Jurkat, Clone E6-1 (cell line): ENCODE measurements at places on chromosomes 5 and 9.

- DNase-seq = peak; percentile 93
Measured at GRCh38 chr5:68424799-68425537, 209.4 kb downstream of the PIK3R1 start.

DNA sequence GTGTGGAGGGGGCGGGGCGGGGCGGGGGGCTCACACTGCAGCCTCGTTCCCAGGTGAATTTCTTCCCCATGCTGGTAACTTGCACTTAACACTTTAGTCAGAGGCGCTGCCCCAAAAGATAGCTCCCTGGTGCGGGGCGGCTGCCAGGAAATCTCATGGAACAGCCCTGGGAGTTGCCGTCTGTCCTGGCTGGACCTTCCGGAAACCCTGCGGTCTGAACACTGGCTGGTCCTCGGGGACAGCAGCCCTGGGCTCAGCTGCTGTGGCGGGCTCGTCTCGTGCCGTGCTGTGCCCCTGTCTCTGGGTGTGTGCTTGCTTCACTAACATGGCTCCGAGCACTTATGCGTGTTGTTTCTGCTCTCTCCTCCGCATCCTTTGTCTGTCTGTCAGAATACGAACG, 25.8 kb downstream of the PTGES2 start:
- no peak for DNase-seq

- no peak for DNase-seq
Measured at GRCh38 chr5:98031926-98032325, 741.5 kb upstream of the RGMB start.

DNA sequence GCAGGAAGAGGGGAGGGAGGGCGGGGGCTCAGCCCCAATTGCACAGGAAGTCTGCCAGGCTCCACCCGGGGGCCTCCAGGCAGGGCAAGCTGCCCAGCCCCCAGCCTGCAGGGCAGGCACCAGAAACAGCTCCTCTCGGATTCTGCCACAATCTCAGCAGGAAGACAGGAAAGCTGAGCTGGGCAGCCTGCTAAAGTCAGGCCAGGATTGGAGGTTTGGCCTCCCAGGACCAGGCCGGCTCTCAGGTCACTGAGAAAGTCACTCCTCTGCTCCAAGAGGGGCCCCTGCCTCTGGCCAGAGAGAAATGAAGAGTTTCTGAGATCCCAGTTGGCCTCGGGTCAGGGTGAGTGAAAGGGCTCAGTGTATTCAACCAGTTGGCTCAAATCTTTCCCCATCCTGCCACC, 54.6 kb upstream of the STXBP1 start:
- DNase-seq = peak; percentile 28

GRCh38 chr5:172710676-172711075, 60.3 kb downstream of the DUSP1 start:
- no peak for DNase-seq

- no peak for DNase-seq
Measured at GRCh38 chr5:134592141-134592746, 40.4 kb downstream of the SAR1B start.

DNA sequence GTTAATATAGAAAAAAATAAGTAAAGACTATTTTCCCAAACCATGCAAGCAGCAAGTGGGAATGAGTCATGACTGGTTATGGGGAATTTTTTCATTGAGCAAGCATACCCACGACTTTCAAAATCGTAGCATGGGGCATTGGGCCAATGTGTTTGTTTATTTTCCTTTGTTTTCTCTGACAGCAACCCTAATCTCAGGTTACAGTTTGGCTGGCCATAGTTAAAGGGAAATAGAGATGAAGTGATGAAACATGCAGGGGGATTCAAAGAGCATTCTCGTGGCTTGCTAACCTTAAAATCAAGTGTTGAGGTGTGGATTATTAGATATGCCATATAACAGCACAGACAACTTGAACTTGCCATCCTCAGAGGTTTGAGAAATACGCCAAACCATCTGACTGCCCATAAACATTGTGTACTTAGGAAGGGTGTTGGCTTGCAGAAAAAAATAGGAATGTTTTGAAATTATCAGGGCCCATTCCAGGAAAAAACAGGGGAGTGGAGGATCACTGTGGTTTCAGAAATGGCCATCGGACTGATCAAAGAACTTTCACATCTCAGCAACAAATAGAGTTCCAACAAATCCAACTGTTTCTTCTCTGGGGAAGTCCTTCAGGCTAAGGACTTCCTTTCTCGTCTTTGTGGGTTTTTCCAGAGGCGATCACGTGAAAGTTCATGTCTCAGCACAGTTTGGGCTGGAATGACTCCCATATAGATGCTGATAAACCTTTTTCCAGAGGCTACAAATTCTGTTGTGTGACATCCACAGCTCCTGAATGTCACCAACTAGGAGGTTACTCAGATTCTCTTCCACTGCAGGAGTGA, 259.1 kb downstream of the SYK start:
- no peak for DNase-seq

DNA sequence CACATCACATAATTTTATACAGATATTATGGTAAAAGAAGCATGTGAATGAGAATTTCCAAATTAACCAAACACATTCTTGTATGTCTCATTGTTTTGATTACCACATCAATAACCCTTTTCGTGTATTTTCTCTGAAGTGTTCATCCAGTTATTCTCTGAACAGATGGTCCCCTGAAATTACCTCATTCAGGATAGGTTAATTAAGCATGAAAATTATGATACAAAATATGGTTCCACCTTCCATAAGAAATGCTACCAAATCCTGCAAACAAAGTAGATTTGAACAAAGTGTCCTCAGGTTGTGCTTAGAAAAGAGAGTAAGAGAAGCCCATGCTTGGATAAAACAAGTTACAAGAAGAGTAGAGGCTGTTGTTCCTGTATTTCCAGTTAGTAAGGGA, 83.1 kb upstream of the LMNB1 start:
- DNase-seq = no peak

- DNase-seq = no peak
Measured at GRCh38 chr9:68949271-68950000, 64.5 kb downstream of the PRKACG start.

- DNase-seq = no peak
Measured at GRCh38 chr5:82806513-82806912, 270.7 kb downstream of the TMEM167A start.

GRCh38 chr5:153151558-153151957, 338.9 kb upstream of the GRIA1 start:
- DNase-seq = no peak

DNA sequence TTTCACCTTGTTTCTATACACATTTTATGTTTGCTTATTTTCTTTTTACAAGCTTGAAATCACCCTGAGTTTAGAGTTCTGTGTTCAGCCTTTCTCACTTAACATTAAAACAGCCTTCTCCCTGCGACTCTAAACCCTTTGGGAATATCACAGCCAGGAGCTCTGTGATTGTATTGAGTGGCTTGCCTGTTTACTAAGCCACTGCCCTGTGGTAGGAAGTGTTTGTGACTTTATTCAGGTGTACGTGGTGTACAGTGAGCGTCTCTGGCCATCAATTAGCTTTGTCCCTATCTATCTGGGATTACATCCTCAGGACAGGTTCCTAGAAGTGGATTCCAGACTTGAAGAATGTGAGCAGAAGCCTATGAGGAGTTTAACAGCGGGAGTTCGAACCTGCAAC, 11.0 kb upstream of the NEURL1B start:
- no peak for DNase-seq

DNA sequence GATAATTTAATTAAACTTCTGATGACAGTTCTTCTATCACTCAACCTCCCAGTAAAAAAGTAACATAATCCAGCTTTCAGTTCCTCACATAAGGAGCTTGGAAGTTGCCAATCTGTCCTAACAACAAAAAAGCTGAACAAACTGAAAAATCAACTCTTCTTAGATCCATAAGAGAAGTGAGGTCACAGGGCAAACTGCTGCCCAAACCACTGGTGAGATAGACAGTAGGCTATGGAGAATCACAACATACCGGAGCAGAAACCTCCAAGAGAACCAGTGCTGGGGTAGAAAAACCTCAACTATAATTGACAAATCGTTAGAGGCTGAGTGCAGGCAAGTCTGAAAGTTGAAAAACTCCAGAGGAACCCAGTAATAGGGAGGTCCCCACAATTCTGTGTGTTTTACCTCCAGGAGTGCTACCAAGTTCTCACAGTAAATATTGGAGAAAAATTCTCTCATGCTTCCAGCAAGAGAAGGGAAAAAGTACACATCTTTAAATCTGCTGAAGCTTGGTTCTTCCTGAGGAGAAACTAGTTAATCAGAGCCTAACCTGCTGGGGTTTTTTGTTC, 300.0 kb downstream of the PDE4D start:
- no peak for DNase-seq

DNA sequence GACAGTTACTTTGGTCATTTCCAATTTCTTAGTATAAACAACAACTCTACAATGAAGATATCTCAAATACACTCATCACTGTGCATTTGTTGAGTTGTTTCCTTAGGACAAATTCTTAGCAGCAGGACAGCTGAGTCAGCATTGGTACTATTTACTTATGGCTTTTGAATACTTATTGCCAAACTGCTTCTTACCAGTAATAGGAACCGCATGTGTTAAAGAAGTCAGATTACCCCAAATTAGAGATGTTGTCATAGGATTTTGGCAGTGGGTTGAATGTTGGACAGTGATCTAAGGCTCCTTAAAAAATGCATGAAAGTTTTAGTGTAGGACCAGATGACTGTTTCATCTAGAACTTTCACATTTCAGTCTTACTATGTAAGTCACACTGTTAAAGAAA, 280.1 kb upstream of the DMRT1 start:
- no peak for DNase-seq

GRCh38 chr5:138849882-138850281, 25.3 kb downstream of the LRRTM2 start:
- DNase-seq = no peak

GRCh38 chr5:143484601-143485000, 81.1 kb upstream of the NR3C1 start:
- DNase-seq = no peak

DNA sequence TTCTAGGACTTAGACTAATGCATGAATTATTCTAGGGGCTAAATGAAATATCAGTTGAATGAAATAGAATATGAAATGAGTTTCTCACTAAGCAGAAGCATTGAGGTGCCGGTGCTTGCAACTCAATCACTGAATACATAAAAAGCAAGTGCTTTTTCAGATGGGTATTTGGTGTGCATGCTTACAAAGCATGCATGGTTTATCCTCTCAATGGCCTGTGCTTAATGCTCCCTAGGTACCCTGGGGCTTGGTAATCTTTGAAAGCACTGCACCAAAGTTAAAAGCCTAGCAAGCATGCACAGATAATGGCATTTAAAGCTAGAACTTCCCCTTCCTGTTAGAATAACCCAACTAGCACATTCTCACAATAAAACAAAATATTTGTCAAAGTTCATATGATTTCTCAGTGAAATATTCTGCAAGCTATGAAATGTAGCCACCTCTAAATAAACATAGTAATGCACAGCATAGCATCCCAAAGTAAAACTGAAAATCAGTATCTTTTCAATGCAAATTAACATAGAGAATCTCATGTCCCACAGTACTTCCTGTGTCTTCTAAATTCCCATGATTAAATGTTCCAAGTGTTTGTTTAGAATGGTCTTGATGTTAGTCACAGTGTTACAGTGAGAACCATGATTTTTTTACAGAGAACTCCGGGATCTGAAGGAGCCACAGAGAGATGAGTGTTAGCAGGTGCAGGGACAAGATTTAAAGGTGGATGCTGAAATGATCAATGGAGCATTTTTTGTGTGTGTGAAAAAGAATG, 143.4 kb upstream of the CDH6 start:
- DNase-seq = no peak

GRCh38 chr5:33439905-33440481, 772 bp upstream of the TARS1 start:
- peak; percentile 9 for DNase-seq

GRCh38 chr9:110008663-110009062, 199.3 kb downstream of the C9orf152 start:
- no peak for DNase-seq

DNA sequence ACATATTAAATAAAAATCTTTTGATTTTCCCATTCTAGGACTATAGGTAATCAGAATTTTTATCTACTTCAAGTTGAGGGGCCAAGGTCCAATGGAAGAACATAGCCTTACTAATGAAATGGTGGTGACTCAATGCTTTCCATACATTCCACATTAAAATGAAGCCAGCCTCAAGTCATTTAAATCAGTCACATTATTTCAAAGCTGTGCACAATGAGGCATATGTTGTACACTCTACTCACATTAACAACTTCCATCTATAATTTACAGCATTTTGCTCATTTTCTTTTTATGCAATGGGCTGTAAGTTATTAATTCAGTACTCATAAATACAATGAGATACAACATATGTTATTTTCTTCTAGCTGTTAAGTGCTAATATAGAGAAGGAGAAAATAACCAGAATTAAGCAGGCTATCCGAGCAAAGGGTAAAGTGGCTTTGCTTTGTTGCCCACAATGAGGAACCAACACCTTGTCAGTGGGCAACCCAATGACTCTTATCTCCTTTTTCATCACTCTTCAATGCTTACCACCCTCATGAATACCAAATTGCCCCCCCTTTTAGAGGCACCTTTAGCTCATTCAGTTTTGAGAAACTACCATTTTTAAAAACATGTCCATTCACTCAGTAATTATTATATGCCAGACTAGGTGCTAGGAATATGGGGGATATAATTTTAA, 52.4 kb downstream of the TTLL11 start:
- no peak for DNase-seq
